ENCODE measurements at places on chromosomes 1 and 21.

DNA sequence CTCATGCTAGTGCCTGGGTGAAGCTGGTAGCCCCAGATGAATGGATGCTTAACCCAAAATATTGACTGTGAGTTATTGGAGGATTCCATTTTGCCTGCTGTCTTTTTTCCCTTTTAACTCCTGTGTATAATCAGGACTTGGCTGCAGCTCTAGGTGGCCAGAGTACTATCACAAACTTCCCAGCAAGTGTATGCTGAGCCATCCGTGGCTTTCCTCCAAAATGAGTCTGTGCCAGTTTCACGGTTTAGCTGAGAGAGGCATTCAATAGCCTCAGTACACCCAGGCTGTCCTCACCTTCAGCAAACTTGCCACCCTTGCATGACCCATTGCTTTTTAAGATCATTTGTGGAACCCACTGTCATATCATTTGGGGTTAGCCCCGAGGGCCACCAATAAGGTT, 5.3 kb upstream of the DPT start:
- DNase-seq: no peak

- peak; percentile 73 for DNase-seq
Measured at GRCh38 chr1:35715568-35716002, 3.1 kb downstream of the C1orf216 start.

DNA sequence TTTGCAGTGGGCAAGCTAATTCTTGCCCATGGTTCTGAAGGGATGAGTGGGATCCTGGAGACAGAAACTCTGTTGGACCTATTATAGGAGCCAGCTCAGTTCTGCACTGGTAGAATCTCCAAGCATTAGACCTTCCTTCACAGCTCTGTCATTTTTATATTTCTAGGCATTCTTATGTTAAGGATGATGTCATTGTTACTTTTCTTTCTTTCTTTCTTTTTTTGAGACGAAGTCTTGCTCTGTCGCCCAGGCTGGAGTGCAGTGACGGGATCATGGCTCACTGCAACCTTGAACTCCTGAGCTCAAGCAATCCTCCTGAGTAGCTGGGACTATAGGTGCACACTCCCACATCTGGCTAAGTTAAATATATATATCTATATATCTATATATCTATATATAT, 7.5 kb downstream of the PFKFB2 start:
- DNase-seq: no peak

GRCh38 chr1:159974350-159974965, 20.4 kb upstream of the SLAMF9 start:
- DNase-seq: no peak

GRCh38 chr1:6097117-6097595, 51.5 kb downstream of the KCNAB2 start:
- no peak for DNase-seq

DNA sequence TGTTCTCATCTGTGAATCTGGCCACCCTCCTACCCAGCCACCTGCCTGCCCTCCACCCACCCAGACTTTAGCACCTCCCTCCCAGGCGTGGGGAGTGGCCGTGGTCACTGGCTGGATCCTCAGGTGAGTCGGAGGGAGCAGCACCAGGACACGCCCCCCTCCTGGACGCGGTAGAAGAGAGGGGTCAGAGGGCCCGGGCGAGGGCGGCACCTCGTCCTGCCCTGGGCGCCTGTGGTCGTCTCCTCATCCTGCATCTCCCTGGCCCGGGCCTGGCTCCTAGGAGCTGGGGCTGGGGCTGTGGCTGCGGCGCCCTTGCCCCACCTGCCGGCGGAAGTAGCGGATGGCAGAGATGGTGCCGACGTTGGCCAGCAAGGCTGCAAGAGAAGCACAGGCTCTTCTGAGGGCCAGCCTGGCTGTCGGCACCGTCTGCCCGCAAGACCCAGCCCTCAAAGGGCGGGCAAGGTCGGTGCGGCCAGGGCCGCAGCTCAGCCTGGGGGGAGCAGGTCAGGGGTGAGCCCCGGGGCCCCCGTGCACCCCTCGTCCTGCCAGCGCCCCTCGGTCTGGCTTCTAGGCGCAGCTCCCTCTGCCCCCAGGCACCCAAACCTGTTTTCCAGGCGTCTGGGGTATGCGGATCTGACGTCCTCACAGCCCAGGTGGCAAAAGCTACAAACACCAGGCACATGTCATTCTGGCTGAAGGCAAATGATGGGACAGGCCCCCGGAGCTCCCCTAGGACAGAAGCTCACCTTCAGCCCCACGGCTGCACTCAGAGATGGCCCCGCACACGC, 5.8 kb downstream of the PERM1 start:
- DNase-seq: peak; percentile 54

DNA sequence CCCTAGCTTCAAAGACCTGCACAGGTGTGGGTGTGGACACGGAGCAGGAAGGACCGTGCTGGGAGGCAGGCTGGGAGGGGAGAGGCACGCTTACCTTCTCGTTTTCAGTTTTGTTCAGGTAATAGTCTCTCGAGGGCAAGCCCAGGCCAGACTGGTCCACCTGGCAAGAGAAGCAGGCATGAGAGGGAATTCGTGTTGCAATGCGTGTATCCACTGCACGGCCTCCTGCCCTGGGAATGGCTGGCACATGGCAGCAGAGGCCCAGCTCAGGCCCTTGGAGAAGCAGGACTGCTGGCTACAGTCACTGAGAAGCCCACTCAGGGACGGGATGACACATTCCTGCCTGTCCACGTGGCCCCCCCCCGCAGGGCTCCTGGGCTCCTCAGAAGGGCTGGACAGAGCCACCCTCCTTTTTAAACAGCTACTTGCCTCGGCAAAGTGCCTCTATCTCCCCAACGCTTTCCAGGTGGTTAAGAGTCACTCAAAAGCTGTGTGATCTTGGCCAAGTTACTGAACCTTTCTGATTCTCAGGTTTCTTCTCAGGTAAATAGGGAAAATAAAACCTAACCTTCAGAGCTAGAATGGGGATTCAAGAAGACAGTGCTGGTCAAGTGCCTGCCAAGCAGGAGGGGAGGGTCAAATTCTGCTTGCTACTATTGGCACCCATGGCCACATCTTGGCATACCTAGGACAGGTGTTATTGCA, 32.7 kb downstream of the ECE1 start:
- DNase-seq: no peak

- no peak for DNase-seq
Measured at GRCh38 chr1:194014014-194014413, 827.6 kb upstream of the B3GALT2 start.
